ENCODE measurements at places on chromosomes 5 and 9.

DNA sequence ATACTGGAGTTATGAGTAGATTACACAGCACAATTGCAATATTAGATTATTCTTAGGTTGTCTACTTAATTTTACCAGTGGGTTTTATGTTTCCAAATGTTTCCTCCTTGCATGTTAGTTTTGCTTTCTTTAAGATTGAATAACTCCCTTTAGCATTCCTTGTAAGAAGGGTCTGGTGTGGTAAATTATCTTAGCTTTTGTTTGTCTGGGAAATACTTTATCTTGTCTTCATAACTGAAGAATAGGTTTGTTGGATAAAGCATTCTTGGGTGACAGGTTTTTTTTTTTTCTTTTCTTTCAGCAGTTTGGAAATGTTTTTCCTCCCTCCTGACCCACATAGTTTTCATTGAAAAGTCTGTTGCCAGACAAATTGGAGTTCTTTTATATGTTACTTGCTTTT, 531.1 kb downstream of the ANXA1 start:
- no peak for DNase-seq

DNA sequence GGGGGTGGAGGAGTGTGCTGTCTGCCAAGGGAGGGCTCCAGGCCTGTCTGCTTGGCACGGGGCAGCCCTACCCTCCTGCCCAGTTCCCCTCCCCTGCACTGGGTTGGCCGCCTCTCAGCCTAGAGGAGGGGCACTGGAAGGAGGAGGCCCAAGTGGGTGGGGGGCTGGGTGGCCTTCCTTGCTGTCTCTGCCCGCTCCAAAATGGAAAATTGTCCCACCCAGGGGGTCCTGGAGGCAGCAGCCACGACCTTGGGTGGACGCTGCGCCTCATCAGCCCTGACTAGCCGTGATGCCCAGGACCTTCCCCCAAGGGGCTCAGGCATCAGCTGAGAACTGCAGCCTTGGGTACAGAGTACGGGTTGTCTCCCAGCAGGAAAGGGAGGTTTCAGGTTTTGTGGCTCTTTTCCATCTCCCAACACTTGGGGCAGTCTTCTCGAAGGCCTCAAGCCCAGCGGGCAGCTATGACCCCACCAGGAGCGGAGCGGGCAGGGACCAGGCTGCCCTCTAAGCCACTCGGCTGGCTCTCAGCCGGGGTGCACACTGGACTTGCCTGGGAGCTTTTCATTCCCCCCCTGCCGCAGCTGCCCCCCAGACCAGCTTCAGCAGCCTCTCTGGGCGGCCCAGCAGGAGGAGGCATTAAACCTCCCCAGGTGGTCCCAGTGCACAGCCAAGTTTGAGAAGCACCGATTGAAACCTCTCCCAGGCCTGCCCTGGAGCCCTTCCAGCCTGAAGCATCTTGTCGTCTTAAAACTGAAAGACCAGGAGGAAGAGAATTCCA, 20.6 kb downstream of the NTNG2 start:
- no peak for DNase-seq

GRCh38 chr5:132777209-132778069, at the start of gene SEPTIN8:
SEPTIN8 (minus strand) TSS chr5:132777239; CDS start chr5:132777137, 102 bp downstream.
- no peak for DNase-seq

GRCh38 chr9:86604741-86605140, 250.5 kb upstream of the TUT7 start:
- DNase-seq: no peak

DNA sequence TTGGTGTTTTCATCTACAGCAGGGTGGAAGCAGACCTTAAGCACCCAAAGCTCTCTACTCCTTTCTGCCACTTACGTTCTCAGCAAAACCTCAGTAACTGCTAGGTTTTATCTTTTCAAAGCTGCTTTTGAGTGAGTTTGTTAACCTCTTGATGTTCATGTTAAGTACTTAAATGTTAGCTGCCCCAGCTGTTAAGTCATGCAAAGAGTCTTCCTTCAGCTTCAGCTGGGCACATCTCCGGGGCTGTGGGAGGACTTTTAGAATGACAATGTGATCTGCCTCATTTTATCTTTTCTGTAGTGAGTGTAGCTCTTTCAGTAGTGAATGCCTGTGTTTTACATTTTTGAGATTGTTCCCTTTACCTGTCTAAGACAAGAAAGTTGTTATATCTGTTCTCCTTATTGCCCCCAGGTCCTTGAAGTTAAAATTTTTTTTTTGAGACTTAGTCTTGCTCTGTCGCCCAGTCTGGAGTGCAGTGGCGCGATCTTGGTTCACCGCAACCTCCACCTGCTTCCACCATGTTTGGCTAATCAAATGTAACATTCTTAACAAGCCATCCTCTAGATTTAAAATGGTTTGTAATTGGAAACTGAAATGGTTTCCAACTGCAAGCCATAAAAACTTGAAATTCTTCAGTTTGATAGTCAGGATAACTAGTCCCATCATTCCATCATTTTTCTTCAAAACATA, 19.6 kb downstream of the KDM4C start:
- DNase-seq: no peak

DNA sequence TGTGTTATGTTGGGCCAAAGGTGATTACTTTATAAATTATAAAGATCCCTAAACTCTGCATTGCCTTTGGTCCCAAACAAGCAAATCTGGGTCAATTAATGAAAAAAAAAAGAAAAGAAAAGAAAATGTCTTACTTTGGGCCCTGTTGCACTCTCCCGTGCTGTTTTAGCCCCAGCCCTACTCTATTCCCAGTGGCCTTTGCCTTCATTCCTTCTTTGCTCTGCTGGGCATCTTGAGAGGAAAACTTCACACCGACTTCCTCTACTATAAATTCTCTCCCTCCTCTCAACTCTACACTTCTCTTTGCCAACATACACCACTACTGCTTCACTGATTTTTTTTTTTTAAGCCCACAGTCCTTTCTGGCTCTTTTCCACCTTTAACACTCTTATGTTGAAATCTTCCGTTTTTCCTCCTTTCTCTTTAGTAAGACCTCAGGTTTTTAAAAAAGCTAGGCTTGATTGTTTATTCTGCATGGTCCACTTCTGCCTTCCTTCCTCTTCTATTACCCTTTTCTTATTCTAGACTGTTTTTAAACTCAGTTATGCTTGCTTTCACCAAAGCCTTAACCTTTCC, 4.5 kb upstream of the MSMP start:
- no peak for DNase-seq

- no peak for DNase-seq
Measured at GRCh38 chr5:59838989-59839388, 54.5 kb downstream of the PDE4D start.

GRCh38 chr5:123181394-123181801, 92.4 kb downstream of the PRDM6 start:
- DNase-seq: no peak

- no peak for DNase-seq
Measured at GRCh38 chr5:90399251-90399650, 10.3 kb downstream of the CETN3 start.

All from cortex of kidney (tissue), 1 donor.